NCI-H1694 (cell line): ENCODE measurements at places on chromosomes 6 and 20.

DNA sequence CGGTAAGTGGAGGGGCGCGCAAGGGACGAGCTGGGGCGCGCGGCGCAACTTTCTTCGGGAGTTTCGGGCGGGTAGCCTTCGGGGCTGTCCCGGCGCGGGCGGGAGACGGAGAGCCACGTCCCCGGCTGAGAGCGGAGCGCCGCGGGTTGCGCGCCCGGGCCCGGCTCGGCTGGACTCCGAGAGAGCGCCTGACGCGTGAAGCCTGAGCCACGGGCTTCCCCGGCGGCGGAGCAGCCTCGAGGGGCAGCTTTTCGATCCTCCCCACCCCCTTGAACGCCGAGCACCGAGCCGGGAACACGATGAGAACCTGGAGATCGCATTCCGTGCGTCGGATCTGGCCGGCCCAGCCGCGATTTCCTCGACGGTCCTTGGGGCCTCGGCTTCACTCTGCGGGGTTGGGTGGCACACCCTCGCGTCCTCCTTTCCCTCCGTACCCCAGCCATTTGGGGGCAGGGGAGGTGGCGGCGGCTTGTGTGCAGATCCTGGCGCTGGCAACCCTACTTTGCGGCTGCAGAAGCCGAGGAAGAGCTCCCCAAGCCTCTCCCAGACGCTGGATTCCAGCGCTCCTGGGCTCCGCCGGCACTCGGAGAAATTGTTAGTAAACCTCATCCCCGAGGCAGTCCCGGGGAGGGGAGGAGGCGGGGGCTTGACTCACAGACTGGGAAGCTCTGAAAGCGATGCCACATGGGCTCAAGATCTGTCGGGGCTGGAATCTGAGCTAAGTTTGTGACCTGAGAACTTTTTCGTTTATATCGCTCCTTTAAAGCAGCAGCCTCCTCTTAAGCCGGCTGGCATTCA, 572 bp downstream of the DSE start:
- DNase-seq = no peak

DNA sequence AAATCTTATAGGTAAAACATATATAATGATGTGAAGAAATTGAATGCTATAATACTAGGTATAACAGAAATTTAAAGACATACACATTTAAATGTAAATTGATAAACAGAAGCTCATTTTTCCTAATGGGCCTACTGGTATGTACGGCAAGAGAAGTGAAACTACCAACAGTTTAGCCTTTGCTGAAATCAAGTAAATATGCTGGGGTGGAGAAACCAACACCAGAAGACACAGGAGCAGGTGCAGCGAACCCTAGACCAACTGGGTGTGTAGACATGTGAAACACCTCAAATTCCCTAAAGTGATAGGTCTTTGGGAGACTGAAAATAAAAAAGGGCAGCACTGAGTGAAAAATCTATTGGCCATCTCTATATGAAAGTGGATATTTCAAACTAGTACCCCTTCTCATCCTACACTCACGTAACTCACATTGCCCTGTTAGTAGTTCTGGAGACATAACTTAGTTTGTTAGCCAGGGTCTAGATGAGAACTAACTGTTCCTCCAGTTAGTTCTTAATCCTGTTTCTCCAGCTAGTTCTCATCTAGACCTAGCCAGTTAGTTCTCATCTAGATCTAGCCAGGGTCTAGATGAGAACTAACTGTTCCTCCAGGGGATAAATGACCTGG, 53.1 kb downstream of the SLC35D3 start:
- DNase-seq = no peak

- DNase-seq = no peak
These were observed 139.4 kb upstream of the GLP1R start for GRCh38 chr6:38909015-38909730.

GRCh38 chr6:105593056-105593690, 190.3 kb upstream of the PREP start:
- DNase-seq = no peak

- no peak for DNase-seq
These were observed 5.8 kb downstream of the TUBB start for GRCh38 chr6:30725713-30726505.

GRCh38 chr20:19277381-19277780, 64.9 kb downstream of the SLC24A3 start:
- DNase-seq = no peak

GRCh38 chr6:84422380-84422968, 195.0 kb upstream of the CEP162 start:
- DNase-seq = peak; percentile 1

DNA sequence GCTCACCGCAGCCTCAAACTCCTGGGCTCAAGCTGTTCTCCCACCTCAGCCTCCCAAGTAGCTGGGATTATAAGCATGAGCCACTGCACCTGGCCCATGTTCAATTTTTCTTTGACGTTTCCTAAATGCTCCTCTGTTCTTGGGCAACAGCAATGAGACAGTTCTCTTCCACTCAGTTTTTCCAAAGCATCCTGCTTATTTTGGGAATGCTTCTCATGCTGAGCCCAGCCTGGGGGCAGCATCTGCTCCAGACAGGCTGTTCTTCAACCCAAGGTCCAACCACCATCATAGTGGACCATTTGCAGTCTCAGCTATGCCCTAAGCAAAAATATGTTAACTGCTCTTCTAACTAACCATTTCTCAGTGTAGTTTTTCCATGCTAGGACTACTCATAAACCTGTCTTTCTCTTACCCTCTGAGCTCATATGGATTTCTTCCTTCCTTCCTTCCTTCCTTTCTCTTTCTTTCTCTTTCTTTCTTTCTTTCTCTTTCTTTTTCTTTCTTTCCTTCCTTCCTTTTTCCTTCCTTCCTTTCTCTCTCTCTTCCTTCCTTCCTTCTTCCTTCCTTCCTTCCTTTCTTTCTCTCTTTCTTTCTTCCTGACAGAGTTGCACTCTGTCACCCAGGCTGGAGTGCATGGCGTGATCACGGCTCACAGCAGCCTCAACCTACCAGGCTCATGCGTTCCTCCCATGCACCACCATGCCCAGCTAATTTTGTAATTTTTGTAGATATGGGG, 48.4 kb downstream of the GCNT2 start:
- DNase-seq = no peak

GRCh38 chr6:48550603-48551002, 439.6 kb upstream of the PTCHD4 start:
- DNase-seq = no peak

- no peak for DNase-seq
These were observed 9.3 kb downstream of the ANGPT4 start for GRCh38 chr20:906703-907270.

DNA sequence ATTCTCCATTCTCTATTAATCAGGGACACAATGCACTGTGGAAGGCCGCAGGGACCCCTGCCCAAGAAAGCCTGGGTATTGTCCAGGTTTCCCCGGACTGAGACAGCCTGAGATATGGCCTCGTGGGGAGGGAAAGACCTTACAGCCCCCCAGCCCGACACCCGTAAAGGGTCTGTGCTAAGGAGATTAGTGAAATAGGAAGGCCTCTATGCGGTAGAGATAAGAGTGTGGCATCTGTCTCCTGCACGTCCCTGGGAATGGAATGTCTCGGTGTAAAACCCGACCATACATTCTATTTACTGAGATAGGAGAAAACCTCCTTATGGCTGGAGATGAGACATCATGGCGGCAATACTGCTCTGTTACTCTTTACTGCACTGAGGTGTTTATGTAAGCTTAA, 15.7 kb upstream of the EIF2S2 start:
- no peak for DNase-seq

GRCh38 chr6:36638579-36638978, 39.9 kb upstream of the CDKN1A start:
- DNase-seq = no peak

DNA sequence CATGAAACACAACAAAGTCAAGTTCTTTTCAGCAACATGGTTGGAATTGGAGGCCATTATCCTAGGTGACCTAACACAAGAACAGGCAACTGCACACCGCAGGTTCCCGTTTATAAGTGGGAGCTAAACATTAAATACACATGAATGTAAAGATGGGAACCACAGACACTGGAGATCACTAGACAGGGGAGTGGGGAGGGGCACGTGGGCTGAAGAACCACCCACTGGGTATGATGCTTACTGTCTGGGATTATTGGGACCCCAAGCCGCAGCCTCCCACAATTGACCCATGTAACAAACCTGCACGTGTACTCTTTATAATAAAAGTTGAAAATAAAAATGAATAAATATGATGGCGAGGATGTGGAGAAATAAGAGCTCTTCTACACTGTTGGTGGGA, 8.6 kb upstream of the RAET1G start:
- no peak for DNase-seq

GRCh38 chr6:19697744-19698290, 139.4 kb upstream of the ID4 start:
- no peak for DNase-seq

DNA sequence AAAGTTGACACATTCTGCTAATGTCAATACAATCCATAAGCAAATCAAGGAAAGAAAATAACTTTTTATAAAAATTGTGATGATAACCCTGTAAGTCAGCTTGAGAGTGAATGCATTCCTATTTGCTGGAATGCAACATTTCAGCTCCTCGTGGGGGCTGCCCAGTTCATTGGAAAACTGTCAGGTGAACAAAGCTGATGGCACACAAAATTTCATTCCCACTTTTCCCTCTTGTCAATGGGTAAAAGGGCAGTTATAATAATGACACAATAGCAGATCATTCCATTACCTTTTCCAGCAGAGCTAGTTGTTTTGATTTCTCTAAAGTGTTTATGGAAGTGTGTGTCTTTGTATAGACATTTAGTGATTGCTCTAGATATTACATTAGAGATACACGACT, 1124.6 kb upstream of the MAP3K7 start:
- no peak for DNase-seq

DNA sequence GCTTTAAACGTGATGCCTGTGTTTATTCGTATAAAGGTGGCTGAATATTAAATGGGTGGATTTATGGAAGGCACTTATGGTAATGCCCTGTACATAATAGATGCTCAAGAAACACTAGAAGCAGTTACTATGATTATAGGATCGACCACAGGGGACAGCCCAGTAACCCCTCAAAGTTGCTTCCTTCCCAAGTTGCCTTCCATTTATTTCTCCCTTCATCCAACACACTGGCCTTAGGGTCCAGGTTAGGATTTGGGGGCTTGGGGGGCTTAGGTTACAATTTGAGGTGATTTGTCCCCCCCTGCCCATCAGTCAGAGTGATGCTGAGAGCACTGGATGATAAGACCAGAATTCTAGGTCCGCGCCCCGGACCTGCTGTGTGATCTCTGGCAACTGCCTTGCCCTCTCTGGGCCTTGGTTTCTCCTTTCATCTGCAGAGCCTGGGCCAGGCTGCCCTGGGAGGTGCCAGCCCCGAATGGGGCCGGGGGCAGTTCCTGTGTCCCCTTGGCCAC, 101.5 kb downstream of the CEBPB start:
- no peak for DNase-seq

GRCh38 chr6:147582991-147583390, 74.5 kb downstream of the SAMD5 start:
- no peak for DNase-seq

GRCh38 chr6:34385793-34386195, 6.7 kb downstream of the NUDT3 start:
- no peak for DNase-seq

DNA sequence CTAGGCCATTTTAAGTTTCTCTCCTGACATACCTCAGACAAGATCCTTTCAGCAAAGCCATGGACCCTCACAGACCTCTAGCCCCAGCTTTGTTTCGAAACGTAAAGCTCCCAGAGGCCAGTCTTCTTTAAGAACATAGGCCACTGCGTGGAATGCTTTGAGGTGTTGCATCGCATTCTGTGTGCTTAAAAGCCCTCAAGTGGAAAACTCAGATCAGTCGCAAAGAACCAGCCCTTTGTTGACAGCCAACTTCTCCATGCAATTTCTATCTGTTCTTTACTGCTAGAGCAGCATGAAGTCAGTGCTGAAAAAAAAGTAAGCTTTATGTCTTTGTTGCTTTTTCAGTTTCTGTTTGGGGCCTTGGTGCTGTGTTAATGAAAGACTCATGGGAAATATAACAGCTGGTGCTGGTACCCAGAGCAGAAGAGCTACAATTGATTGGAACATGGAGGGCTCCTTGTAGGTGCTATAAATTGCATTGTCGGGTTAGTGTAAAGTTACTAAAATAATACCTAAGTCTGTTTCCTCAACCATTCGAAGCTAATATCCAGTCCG, 142.6 kb downstream of the MAP3K7 start:
- no peak for DNase-seq
